Activated CD8-positive, alpha-beta memory T cell treated with anti-CD3 and anti-CD28 coated beads for 1 hour (primary cell): ENCODE measurements at places on chromosomes 5 and 9.

- DNase-seq = no peak
These were observed 613.0 kb upstream of the CCNG1 start for GRCh38 chr5:162824360-162824759.

DNA sequence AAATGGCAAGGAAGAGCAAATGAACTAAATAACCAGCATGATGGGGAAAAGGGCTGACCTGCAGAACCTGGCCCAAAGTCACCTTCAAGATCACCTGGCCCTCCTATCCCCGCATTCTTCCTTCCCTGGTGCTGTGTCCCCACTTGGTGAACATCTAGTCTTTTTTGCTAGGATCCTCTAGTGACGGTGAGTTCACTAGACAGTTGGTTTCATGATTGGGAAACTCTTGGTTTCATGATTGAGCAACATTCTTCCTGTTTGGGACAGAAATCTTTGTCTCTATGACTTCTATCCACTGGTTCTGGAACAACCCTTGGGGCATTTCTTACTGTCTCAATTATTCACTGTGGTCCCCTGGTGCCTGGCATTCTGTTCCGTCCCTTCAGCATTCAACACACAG is 50.2 kb upstream of the DAB2IP start:
- no peak for DNase-seq

GRCh38 chr9:38298503-38298902 is 94.0 kb upstream of the ALDH1B1 start:
- no peak for DNase-seq

- no peak for DNase-seq
These were observed 32.8 kb downstream of the VPS13A start for GRCh38 chr9:77210116-77210515.

- no peak for DNase-seq
These were observed 5.6 kb downstream of the DAB2IP start for GRCh38 chr9:121656941-121657470.

- no peak for DNase-seq
These were observed 53.6 kb upstream of the RANBP6 start for GRCh38 chr9:6068983-6069382.

- DNase-seq = no peak
These were observed 162.6 kb downstream of the CPLANE1 start for GRCh38 chr5:37086466-37087173.

DNA sequence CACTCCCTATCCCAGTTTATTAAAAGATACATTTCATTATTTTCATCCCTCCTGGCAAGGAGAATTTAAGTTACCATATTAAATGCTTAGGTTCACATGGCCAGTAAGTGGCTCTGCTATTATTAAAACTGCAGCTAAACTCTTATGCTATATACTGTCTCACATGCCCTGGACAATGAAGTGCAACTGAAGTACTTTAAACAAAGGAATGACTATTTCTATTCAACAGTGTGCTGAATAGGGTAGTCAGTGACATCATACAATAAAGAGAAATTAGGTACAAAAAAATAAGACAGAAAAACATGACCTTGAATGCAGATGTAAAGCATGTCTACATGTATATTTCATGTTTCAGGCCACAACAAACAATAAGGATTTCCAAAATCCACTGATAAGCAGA is 282.6 kb upstream of the SMC2 start:
- no peak for DNase-seq

- DNase-seq = no peak
These were observed 5.9 kb downstream of the MED10 start for GRCh38 chr5:6372251-6373080.

- DNase-seq = no peak
These were observed 14.9 kb downstream of the ARHGEF28 start for GRCh38 chr5:73640861-73641320.

- DNase-seq = no peak
These were observed 223.2 kb downstream of the ASTN2 start for GRCh38 chr9:117191504-117192261.

- DNase-seq = no peak
These were observed 131.2 kb downstream of the RGS3 start for GRCh38 chr9:113594484-113595299.

GRCh38 chr5:139417214-139417613 is 13.3 kb upstream of the SPATA24 start:
- no peak for DNase-seq

DNA sequence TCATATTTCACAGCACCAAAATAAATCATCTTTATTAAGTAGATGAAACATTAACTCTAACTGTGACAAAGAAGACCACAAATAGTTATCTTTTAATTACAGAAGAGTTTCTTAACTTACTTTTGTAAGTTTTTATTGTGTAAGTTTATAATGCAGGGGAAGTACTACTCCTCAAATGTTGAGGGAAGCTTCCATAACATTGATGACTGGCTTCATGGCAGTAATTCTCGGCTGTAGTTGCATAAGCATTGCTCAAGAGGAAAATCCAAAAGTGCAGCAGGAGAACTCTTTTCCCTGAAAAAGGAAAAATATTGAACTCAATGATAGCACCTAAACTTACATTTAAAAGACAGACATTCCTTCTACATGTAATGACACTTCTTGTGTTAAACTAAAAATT is 4.6 kb downstream of the TSLP start:
- no peak for DNase-seq

GRCh38 chr9:5479994-5480694 is 29.8 kb downstream of the CD274 start:
- DNase-seq = no peak

DNA sequence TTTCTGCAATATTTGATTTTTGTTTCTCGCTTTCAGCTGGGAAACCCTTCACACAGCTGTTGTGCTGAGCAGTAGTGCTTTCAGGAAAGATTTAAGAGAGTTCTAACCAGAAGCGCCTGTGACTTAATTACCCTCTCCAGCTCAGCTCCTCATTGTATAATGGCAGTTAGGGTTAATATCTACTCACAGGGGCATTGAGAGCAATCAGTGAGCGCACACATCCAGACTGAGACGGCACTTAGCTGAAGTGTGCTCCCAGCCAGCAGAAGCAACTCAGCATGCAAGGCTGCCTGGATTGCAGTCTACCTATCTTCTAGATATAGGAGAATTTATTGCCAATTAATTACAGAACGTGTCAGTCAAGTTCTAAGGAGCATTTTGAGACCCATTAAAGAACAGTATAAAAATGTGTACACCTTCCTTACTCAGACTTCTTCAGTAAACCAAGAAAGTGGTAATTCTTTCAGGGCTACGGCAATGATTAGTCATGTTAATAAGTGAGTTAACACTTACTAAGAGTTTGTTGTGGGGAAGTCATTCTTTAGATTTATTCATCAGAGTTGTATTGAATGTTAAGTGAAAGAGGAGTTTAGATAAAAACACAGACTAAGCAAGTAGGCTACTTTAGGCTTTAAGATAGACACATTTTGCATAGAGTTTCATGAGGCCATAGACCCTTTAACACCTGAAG is 111.7 kb upstream of the PCAT7 start:
- no peak for DNase-seq

DNA sequence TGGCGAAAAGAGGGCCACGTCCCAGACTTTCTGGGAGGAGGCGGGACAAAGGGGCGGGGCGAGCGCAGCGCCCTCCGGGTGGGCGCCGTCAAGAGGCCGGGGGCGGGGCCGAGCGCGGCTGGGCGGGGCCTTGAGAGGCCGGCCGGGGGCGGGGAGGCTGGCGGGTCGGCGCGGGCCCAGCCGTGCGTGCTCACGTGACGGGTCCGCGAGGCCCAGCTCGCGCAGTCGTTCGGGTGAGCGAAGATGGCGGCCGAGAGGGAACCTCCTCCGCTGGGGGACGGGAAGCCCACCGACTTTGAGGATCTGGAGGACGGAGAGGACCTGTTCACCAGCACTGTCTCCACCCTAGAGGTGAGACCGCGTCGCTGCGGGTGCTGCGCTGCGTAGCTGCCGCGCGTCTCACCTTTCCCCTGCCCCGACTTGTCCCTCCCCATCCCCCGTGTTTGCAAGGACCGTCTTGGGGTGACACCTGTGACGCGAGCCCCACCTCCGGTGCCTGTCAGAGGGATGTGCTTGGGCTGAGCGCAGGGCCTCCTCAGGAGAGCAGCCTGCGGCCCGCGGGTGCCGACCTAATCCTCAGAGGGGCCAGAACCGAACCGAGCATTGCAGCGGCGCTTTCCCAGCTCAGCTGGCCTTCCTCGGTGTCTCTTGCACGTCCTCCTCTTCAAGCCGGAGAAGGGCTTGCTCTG is at the start of gene SNX2:
SNX2 (plus strand) TSS at position 220 of the 689 bp plus-strand sequence; CDS start at position 244, 24 bp downstream.
- peak; percentile 88 for DNase-seq

- DNase-seq = no peak
These were observed 9.7 kb downstream of the IPPK start for GRCh38 chr9:92660266-92660665.

DNA sequence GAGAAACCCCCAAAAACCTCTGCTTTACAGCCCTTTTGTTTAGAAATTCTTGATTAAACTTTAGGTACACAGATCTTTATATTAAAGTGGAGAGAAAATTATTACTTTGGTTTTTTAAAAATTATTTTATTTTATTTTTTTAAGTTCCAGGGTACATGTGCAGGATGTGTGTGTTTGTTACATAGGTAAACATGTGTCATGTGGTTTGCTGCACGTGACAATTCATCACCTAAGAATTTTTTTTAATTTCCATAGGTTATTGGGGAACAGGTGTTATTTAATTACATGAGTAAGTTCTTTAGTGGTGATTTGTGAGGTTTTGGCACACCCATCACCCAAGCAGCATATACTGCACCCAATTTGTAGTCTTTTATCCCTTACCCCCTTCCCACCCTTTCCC is 581.7 kb downstream of the CSNK1G3 start:
- DNase-seq = no peak

DNA sequence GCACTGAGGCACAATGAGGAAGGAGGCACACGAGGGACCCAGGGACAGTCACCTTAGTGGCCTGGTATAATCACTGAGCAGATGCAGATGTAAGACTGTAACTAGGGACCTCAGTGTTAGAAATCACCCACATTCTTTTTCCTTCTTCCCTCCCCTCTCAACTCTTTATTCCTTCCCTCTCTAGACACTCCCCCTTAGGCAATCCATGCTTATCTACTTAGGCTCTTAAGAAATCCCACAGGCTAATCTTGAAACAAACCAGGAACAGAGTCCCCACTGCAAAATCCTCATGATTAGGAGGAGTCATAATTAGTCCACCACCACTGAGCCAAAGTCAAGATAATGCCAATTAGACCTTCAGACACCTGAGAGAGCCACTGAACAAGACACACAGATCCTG is 84.7 kb downstream of the ELAVL2 start:
- no peak for DNase-seq

DNA sequence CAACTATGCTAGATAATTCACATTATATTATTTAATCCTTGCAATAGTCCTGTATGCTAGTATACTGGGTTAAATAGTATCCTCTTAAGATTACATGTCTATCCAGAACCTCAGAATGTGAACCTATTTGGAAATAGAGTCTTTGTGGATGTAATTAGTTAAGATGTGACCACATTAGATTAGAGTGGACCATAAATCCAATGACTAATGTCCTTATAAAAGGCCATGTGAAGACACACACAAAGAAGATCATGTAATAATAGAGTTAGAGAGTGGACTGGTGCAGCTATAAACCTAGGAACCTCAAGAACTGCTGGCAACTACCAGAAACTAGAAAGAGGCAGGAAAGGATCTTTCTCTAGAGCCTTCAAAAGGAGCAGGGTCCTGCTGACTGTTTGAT is 263.6 kb upstream of the PTGER4 start:
- DNase-seq = no peak

DNA sequence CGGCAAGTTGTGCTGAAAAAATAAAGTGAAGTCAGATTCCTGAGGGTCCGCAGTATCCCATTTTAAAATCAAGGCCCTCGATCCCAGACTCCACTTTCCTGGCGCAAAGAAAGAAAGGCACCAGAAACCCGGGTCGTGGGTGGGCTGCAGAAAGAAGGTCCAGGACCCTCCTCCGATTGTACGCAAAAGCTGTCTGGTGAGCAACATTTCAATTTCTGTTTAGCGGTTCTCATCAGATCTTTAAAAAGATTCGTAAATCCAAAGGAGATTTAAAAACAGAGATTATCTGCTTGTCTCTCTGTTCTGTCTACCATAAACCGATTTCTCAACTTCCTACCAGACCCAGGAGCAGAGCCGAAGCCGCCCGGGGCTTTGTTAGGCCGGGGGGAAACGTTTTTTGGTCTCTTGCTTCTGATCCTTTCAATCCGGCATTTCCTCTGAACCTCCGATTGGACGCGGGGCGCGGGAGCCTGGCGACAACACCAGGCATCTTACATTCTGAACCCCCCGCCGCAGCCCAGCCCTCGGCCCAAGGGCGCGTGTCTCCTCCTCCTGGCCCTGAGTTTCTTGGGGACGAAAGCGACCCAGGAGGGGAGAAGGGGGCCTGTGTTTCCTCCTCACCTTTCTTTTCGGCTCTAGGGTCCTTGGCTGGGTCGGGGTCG is 746 bp downstream of the NKX2-5 start:
- no peak for DNase-seq

GRCh38 chr5:56358703-56359681 is 125.9 kb upstream of the ANKRD55 start:
- no peak for DNase-seq

DNA sequence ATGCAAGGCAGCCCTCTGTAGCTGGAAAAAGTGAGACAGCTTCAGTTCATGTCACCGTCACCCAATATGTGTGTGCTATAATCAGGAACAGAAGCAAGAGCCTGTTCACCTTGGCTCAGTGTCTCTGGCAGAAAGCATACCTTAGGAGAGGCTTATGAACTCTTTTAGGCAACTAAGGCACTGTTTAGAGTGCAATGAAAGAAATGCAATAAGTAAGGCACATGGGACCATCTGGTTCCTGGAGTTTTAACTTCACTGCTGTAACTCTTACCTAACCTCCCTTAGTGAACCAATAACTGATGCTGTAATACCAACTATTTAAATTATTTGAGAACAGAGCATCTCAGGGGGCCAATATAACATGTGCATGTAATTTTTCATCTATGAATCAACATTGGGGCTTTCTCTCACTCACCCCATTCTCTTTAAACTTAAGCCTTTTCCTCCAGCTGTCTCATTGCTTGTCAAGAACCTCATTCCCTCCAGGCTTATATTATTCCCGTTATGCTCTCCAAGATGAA is 32.4 kb downstream of the C9 start:
- no peak for DNase-seq

- no peak for DNase-seq
These were observed 239.7 kb downstream of the GADD45G start for GRCh38 chr9:89844535-89844934.

GRCh38 chr5:158725297-158725851 is 374.3 kb downstream of the EBF1 start:
- no peak for DNase-seq

- no peak for DNase-seq
These were observed 125.2 kb upstream of the KLF4 start for GRCh38 chr9:107614765-107615164.

- no peak for DNase-seq
These were observed 30.2 kb upstream of the CCNG1 start for GRCh38 chr5:163407034-163407655.
